ENCODE measurements at places on chromosomes 1 and 21.

GRCh38 chr21:38310646-38311485, 54.1 kb downstream of the KCNJ15 start:
- DNase-seq = no peak

- no peak for DNase-seq
Measured at GRCh38 chr1:193270996-193271395, 84.6 kb upstream of the B3GALT2 start.

GRCh38 chr1:172903581-172904220, 147.0 kb downstream of the TNFSF18 start:
- no peak for DNase-seq

GRCh38 chr1:193457676-193458075, 271.3 kb upstream of the B3GALT2 start:
- no peak for DNase-seq

- DNase-seq = no peak
Measured at GRCh38 chr1:201331166-201331565, 46.3 kb downstream of the TNNT2 start.

DNA sequence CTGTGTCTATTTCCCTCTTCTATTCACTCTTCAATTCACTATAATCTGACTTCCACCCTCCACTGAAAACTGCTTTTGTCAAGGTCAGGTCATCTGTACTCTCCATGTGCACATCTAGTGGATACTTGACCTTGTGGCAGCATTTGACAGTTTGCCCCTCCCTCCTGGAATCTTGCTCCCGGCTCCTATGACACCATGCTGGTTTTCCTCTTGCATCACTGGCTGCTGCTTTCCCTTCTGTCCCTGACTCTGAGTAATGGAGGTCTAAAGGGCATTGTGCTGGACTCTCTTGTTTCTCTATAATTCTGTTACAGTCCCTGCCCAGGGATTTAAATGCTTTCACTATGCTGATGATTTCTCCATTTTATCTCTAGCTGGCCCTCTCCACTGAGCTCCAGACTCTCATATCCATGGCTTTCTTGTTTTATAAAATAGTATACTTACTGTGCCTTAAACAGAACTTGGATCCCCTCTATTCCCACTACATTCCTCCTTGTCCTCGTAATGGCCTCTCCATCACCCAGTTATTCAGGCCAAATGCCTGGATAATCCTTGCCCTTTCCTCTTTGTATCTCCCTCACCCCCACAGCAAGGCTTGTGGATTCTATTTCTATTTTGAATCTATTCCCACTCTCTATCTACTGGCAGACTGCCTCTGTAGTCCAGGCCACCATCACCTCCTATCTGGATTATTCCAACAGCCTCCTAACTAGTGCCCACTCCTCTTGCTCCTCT, 36.8 kb upstream of the PODN start:
- no peak for DNase-seq

DNA sequence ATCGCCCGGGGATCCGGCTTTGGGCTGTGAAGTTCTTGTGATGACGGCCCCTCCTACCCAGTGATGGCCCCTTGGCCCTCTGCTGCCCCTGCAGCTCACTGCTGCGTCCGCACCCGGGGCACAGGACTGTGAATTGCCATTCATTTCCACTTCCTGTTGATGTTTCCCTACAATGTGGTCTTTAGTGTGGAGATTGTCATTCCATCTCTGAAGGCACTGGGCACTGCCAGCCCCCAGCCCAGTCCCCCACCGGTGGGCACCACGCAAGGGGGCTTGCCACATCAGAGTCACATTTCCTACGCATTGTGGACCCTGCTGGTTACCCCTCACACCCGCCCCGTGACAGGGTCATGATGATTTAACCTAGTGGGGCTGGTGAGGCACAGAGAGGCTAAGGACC, 2.5 kb upstream of the MX2 start:
- DNase-seq = no peak

- no peak for DNase-seq
Measured at GRCh38 chr1:3330771-3331245, 123.7 kb upstream of the ARHGEF16 start.

- no peak for DNase-seq
Measured at GRCh38 chr1:198837278-198838021, 198.6 kb downstream of the PTPRC start.

DNA sequence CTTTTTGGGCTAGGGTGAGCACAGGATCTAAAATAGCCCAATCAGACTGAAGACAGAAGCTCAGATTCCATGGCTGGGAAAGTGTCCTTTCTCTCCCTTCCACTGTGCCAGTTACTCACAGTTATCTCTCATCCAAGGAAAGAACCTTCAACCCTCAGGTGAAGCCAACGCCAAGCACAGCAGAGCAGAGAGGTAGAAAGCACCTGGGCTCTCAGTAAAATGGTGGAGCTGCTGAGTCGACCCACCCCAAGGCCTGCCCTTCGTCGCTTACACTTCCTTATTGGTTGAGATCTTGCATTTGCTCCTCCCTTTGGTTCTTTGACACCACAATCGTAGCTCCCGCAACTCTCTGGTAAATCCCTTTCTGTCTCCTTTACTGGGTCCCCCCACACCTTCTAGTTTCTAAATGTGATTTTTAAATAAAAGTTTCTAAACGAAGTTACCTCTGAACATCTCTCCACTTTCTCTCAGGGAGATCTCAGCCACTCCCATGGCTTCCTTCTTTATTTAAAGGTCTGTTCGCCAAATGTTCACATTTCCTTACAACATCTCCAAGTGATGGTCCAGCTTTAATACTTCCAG, 27.5 kb upstream of the SLC30A1 start:
- peak; percentile 4 for DNase-seq

- DNase-seq = no peak
Measured at GRCh38 chr1:36472656-36473055, 8.5 kb upstream of the MRPS15 start.

- no peak for DNase-seq
Measured at GRCh38 chr1:65791801-65792668, 660 bp upstream of the PDE4B start.

DNA sequence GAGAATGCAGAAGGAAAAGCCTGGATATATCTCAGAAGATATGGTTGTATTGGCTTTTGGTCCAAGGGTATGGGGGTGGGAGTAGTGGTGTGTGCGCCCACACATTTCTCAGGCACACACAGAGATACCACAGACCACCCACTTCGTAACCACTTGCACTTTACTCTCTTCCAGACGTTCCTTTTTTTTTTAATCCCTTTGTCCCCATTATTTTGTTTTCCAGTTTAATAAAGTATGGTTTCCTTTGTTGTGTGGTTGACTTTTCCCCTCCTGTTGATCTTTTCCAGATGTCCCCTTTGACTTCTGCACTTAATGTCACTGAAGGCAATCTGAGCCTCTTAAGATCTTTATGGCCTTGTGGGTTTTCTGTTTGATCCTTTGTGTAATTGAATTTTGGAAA, 10.5 kb upstream of the TARS2 start:
- no peak for DNase-seq

DNA sequence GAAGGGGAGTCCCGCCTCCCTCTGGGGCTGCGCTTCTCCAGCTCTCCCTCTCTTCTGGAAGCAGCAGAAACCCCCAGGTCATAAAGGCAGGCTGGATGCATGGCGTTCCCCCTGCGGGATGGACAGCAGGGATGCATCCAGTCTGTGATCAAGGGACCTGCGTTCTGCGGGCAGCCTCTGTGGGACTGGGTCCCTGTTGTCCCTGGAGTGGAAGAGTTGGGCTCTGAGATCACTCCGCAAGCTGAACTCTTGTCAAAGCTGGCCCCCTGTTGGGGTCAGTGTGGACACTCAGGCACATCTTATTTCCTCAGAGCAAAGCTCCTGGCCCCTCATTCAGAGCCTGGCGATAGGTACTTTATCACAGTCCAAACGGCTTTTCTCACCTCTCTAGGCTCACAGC, 341.2 kb downstream of the PTPRU start:
- no peak for DNase-seq

DNA sequence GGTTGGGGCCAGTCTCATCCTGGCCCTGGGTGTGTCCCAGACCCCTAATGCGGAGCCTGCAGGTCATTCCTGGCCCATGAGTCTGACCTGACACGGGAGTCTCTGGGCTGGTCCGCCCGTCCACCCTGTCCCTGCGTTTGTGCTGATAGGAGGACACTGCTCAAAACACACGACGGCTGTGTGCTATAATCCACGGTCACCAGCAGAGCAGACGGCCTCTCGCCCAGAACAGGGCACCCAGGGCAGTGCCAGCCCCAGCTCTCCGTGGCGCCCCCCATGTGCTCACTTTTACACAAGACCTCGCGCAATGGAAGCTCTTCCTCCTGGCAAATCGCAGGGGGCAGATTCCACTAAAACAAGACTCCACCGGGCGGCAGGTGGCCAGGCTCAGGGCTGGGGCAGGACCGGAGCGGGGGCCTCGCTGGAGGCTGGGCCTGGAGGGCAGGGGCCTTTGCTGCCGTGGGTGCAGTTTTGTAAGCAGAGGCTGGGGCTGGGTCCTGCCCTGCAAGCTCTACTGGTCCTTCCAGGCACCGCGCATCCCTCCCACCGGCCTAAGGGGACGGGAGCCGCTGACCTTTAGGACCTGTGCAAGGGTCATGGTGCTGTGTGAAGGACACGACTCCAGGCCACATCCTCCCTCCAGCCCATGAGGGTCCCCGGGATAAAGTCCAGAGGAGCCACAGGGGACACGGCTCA, 10.6 kb upstream of the SLC19A1 start:
- DNase-seq = no peak

GRCh38 chr1:28298438-28298837, 30.4 kb upstream of the MED18 start:
- DNase-seq = no peak

- no peak for DNase-seq
Measured at GRCh38 chr1:26961826-26962225, 1.6 kb upstream of the KDF1 start.

GRCh38 chr1:11885916-11886315, 27.2 kb upstream of the NPPB start:
- DNase-seq = no peak

- no peak for DNase-seq
Measured at GRCh38 chr1:86507935-86508582, 38.8 kb upstream of the CLCA4 start.

- no peak for DNase-seq
Measured at GRCh38 chr1:65765631-65766030, 27.1 kb upstream of the PDE4B start.

Data from activated naive CD4-positive, alpha-beta T cell (primary cell).